Caco-2 (cell line): ENCODE measurements at places on chromosomes 5 and 9. TPM values are rescaled to one million over a fixed set of nuclear protein-coding genes. Genes with fewer than 3 reads are reported as not detected.

The CD74 gene
- total RNA-seq = 49.6 and 59.3 TPM in 2 replicates

The MAMDC2 gene
- total RNA-seq = not detected in 2 replicates

DNA sequence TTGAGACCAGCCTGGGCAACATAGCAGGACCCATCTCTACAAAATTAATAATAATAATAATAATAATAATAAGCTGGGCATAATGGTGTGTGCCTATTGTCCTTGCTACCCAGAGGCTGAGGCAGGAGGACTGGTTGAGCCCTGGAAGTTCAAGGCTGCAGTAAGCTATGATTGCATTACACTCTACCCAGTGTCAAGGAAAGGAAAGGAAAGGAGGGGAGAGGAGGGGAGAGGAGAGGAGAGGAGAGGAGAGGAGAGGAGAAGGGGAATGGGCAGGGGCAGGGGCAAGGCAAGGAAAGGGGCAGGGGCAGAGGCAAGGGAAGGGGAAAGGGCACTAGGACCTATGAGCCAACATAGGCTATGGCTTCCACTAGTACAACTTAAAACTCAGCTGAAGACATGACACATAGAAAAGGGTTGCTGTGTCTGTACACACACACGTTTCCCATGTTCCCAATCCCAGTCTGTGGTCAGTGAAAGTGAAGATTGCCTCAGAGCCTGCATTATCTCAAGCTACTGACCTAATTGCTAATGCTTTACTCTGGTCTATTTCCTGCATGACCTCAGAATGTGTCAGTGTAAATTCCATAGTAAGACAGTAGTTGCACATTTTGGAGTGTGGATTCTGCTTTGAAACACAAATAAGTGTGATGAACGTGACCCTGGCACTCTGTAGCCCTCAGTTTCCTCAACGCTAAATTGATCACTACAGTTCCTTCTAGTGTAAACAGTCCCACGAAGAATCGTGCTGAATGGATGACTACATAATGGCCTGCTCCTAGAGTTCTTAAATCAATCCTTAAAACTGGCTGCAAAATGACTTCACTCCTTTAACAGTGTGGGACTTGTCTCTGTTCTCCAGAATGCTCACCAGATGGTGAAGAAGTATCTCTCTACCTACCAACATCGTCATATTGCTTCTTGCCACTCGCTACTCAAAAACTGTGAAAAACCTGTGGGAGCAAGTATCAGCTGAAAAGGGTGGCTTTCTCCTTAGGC, 497.0 kb downstream of the RAB3C start:
- no peaks in the 10 kb centered on the region for H3K36me3 ChIP-seq
- no peak overlapping the region for H3K27ac ChIP-seq
- peaks cover 14% of the 10 kb centered on the region; the same call in 1 of the 2 replicates for H3K4me1 ChIP-seq
- no peaks in the 10 kb centered on the region for H3K27me3 ChIP-seq
- peak; percentile 28 for DNase-seq

GRCh38 chr5:96177303-96177869, 215.7 kb upstream of the ELL2 start:
- H3K4me1 ChIP-seq = peaks cover 17% of the 10 kb centered on the region

- no peaks in the 10 kb centered on the region for H3K36me3 ChIP-seq
- H3K4me1 ChIP-seq = peaks cover 9% of the 10 kb centered on the region; the same call in 1 of the 2 replicates
- H3K4me3 ChIP-seq = no peak overlapping the region
Measured at GRCh38 chr5:82106756-82107155, 134.9 kb downstream of the ATG10 start.

- no peaks in the 10 kb centered on the region for H3K27me3 ChIP-seq
- H3K4me1 ChIP-seq = 0 out of 2 replicates have a peak, but pooled peaks cover 8% of the 10 kb centered on the region
- no peak for DNase-seq
- H3K36me3 ChIP-seq = no peaks in the 10 kb centered on the region
Measured at GRCh38 chr9:101579711-101580545, 14.8 kb downstream of the PPP3R2 start.

DNA sequence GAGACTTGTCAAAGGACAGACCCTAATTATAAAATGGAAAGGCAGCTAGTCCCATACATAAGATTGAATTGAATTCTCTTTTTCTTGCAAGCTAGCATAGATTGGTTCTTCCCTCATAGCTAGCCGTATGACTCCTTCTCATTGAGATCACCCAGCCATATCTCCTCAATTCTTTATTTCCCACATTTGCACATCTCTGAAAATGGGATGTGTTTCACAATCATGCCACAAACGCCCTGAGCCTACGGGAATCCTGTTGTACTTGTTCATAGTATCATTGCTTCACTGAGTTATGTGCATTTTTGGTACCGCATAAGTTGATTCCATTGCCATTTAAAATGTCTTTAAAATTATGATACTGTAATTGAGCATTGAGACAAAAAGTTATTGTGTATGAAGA, 90.5 kb downstream of the PCSK1 start:
- H3K27me3 ChIP-seq = no peaks in the 10 kb centered on the region
- peaks cover 12% of the 10 kb centered on the region for H3K4me1 ChIP-seq
- H3K27ac ChIP-seq = no peak overlapping the region
- no peaks in the 10 kb centered on the region for H3K36me3 ChIP-seq
- DNase-seq = no peak

GRCh38 chr5:111930905-111931461, 174.0 kb upstream of the NREP start:
- H3K27me3 ChIP-seq = no peaks in the 10 kb centered on the region
- no peak for DNase-seq
- no peak overlapping the region for H3K27ac ChIP-seq
- H3K4me1 ChIP-seq = no peaks in the 10 kb centered on the region
- no peak overlapping the region for H3K4me3 ChIP-seq

The WNT8A gene
- total RNA-seq = not detected in 2 replicates

DNA sequence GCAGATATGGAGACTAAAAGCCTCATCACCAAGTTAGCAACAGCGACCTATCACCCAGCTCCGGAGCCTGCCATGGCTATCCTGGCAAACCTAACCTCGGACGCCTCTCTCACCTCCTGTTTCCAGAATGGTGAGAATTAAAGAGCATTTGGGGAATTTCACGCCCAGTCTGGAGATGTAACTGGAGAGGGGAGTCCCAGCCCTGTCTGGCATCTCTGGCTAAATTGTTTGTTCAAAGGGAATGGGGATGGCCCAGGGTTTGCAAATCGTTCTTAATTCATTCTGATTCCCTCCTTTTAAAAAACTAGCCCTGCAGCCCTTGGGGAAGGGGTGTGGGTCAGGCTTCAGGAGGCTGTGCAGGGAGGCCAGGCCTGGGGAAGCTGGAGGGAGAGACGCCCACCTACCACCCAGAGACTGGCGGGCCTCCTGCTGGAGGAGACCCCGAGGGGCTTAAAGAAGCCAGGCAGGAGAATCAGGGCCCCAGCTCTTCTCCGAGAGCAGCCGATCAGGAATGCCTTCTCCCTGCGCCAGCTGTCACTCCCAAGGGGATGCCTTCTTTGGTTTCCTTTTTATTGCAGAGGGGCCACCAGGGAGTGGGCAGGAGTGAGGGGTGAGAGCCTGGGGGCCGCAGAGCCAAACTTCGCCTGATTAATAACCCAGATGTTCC, 964 bp upstream of the COL5A1 start:
- peaks cover 10% of the 10 kb centered on the region for H3K4me1 ChIP-seq
- H3K4me3 ChIP-seq = peak overlapping the region; percentile 62
- H3K36me3 ChIP-seq = no peaks in the 10 kb centered on the region
- H3K27me3 ChIP-seq = no peaks in the 10 kb centered on the region
- no peak for DNase-seq
- H3K27ac ChIP-seq = no peak overlapping the region

GRCh38 chr9:92965759-92966517, 18.6 kb downstream of the FGD3 start:
- H3K36me3 ChIP-seq = no peaks in the 10 kb centered on the region
- no peaks in the 10 kb centered on the region for H3K27me3 ChIP-seq
- DNase-seq = no peak

The LECT2 gene
- total RNA-seq = 0.51 and 0.70 TPM in 2 replicates

GRCh38 chr9:134242706-134243105, 78.3 kb upstream of the RNU6ATAC start:
- no peak overlapping the region for H3K4me3 ChIP-seq
- H3K27me3 ChIP-seq = no peaks in the 10 kb centered on the region
- H3K27ac ChIP-seq = no peak overlapping the region
- no peak for DNase-seq
- H3K36me3 ChIP-seq = no peaks in the 10 kb centered on the region

The GABRG2 gene
- total RNA-seq = 0.86 and 1.9 TPM in 2 replicates

GRCh38 chr5:93601071-93601801, 18.2 kb downstream of the NR2F1 start:
- H3K27me3 ChIP-seq = no peaks in the 10 kb centered on the region
- DNase-seq = no peak
- no peaks in the 10 kb centered on the region for H3K36me3 ChIP-seq
- no peaks in the 10 kb centered on the region for H3K4me1 ChIP-seq

The HAVCR2 gene
- 0.32 and 0.41 TPM in 2 replicates for total RNA-seq

- no peak for DNase-seq
- H3K27ac ChIP-seq = no peak overlapping the region
- H3K27me3 ChIP-seq = no peaks in the 10 kb centered on the region
- H3K4me1 ChIP-seq = no peaks in the 10 kb centered on the region
- H3K4me3 ChIP-seq = no peak overlapping the region
Measured at GRCh38 chr5:29077451-29077850, 2039.1 kb upstream of the CDH9 start.

The ORM2 gene
- 45.5 and 46.0 TPM in 2 replicates for total RNA-seq

- no peak overlapping the region for H3K27ac ChIP-seq
- no peaks in the 10 kb centered on the region for H3K4me1 ChIP-seq
- no peaks in the 10 kb centered on the region for H3K27me3 ChIP-seq
- no peak overlapping the region for H3K4me3 ChIP-seq
- H3K36me3 ChIP-seq = no peaks in the 10 kb centered on the region
- DNase-seq = no peak
Measured at GRCh38 chr9:5493679-5494511, 16.4 kb upstream of the PDCD1LG2 start.

The C1QTNF2 gene
- 0.16 TPM in 1 of 2 replicates, not detected in the other for total RNA-seq

The PCDHGA5 gene
- 0.57 and 0.72 TPM in 2 replicates for total RNA-seq

DNA sequence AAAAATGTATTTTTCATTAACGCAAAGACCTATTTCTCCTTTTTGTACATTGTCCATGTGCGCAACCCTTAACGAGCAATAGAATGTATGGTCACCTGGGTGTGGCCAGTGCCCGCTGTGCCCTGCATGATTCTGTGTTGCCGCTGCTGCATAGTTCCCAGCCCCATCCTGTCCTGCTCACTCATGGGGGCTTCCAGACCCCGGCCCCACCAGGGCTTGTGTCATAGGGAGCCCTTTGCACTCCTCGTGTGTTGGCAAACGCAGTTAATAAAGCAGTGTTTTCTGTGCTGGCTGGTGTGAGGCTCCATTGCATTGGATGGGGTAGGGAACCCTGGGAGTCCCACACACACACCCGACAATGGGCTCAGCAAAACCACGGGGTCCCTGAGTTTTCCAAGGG, 49.7 kb downstream of the SAR1B start:
- H3K4me3 ChIP-seq = no peak overlapping the region
- H3K36me3 ChIP-seq = peaks cover 6% of the 10 kb centered on the region
- DNase-seq = no peak
- H3K4me1 ChIP-seq = no peaks in the 10 kb centered on the region
- H3K27ac ChIP-seq = no peak overlapping the region
